ENCODE measurements at places on chromosomes 6 and 20.

DNA sequence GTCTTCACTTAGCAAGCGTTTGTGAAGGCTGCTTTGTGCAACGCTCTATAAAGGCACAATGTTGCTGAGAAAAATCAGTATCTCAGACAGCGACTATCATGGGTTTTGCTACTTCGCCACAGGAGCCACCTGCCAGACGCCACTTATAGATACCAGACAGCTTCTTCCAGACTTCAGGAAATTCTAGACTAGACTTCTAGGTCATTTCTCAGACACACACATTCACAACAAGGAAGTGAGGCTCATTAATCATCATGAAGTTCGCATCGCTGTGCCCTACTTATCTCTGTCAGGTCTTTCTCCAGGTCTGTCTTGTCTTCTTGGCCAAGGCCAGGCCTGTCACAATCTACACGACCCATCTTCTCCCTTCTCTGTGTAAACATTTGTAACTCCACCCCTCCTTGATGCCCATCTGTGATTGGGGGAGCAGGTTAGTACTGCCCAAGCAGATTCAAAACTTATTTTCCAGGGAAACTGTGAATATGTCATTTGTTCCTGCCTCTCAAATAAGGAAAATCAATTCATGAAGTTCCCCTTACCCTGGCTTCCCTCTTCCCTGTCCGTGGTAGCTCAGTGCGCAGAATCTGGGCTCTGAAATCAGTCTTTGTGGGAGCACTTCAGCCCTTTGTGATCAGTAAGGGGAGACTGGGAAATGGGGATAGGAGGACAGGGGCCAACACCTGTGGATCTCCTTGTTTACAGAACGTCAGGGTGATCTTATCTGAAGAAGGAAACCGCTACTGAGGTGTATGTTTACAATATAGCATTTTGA lies 115.5 kb downstream of the TNFAIP3 start:
- DNase-seq: no peak

GRCh38 chr6:37807656-37808055 lies 11.9 kb upstream of the ZFAND3 start:
- DNase-seq: no peak

- no peak for DNase-seq
Measured at GRCh38 chr6:21633511-21634109, 40.1 kb downstream of the SOX4 start.

DNA sequence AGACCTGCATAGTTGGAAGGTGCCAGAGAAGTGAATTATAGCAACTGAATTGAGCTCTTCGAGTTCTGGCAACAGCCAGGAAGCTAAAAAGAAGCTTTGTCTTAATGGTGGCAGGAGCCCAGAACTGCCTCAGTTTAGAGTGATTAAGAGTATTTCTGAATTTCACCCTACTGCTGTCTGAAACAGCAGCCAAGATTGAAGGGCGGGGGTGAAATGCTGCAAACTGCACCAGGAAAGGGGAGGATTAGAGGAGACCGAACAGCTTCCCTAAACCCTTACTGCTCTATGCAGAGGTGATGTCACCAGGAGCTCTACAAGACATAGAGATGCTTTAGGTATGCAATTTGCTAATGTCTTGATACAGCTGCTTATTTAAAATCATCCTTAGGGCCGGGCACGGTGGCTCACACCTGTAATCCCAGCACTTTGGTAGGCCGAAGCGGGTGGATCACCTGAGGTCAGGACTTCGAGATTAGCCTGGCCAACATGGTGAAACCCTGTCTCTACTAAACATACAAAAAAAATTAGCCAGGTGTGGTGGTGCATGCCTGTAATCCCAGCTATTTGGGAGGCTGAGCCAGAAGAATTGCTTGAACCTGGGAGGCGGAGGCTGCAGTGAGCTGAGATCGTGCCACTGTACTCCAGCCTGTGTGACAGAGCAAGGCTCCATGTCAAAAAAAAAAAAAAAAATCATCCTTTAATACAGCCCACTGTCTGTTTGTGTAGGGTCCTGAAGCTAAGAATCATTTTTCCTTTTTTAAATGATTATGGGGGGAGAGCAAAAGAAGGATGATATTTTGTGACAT lies 91.7 kb upstream of the IYD start:
- DNase-seq: no peak
